ENCODE measurements at places on chromosomes 2 and 18.

- no peak for DNase-seq
These were observed 42.1 kb upstream of the MRPL19 start for GRCh38 chr2:75604484-75604883.

DNA sequence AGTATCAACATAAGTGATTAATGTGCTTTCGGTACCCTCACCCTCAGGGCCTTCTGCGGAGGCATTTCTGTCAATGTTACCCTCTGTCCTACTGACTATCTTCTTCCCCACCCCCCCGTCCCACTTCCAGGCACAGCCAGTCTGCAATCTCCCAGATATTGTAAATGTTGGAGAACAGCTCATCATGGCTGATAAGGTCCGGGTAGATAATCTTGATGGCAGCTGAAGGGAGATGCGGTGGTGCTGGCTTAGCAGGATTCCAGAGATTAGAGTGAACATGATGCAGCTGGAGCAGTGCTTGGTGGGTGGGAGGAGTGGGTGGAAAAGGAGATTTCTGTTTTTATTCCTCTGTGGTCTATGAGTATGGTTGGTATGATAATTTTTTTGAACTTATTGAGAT is 15.5 kb downstream of the GTF2A1L start:
- no peak for DNase-seq

DNA sequence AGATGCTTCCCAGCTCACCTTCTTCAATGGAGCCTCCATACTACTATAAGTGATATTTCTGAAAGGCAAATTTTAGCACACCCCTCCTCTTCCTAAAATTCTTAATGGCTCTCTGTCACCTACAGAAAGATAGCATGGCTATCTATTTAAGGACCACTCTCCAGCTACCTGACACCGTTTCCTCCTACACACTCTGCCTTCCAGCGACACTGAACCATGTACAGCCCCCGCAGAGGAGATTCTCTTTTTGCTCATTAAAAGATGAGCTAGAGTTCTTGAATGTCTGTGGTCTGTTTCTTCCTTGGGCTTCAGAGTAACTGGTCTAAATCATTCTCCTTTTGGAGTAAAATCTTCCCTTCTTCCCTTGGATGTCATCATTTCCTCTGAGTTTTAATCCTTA is 38.4 kb upstream of the GAREM1 start:
- no peak for DNase-seq

DNA sequence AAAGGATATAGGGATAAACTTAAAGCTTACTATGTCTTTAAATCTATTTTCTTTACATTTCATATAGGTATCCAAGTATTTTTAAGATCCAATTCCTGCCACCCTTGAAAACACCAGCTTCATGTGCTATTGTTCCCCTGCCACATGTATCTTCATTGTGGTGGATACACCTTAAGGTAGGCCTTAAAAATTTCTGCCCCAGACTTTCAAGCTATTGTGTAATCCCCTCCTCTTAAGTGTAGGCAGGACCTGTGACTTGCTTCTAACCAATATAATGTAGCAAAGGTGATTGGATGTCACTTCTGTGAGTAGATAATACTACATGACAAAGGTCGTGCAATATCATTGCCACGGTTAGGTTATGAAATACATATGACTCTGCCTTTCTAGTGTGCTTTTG is 119.5 kb downstream of the RAD51AP2 start:
- no peak for DNase-seq

DNA sequence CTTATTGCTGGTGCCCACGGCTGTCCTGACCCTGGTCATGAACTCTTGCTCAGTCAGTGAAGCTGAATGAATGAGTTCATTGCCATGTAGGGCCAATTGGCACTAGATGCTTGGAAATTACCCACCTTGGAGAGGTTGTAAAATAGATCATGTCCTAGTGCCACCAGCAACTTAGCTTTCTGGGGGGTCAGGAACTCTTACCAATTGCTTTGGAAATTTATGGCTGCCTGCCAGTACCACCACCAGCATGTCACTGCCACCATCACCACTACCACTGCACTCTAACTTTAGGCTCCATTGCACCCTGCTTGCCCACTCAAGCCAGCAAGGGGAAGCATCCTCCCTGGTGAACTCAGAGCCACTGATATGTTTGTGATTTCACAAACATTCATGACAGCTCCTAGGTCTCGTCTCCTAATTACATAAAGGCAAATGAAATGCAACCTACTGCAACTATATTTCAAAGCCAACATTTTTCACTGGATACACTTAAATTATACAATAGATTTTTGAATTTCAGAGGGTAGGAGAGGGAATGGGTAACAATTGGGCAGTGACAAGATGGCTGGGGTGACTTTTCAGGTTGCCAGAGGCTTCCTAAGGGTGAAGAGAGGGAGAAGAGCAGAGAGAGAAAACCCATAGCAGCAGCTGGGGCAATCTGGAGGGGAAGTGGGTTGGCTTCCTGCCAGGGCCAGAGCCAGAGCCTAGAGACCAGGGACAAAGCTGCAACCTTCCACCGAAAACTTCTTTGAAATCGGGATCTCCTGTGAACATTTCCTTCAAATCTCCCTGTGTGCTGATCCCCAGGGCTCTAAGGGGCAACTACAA is 3.5 kb upstream of the EMILIN1 start:
- DNase-seq: peak; percentile 55

- no peak for DNase-seq
These were observed 104.9 kb downstream of the IRS1 start for GRCh38 chr2:226694586-226695284.

DNA sequence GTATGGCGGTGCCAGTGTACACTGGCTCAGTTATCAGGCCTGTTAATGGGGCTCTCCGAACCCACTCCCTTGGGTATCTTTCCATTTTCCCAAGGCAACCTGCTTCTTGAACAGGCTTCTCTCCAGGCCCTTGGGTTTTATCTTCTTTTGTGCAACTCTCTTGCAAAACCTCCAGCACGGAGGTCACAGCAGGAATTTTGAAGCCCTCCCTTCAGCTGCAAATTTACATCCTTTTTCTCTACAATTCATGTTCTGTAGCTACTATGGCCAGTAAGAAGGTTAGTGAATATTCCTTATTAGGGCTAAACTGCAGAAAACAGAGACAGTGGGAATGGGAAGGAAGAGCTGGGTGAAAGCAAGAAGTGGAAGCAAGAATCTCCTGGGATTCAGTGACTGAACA is 10.4 kb upstream of the NPAS2 start:
- no peak for DNase-seq

GRCh38 chr2:42233976-42234441 is 64.9 kb downstream of the EML4 start:
- DNase-seq: no peak

- DNase-seq: no peak
These were observed 15.8 kb downstream of the GKN2 start for GRCh38 chr2:68936889-68937288.

- no peak for DNase-seq
These were observed 850.6 kb upstream of the CHAC2 start for GRCh38 chr2:52916981-52917380.

- DNase-seq: peak; percentile 36
These were observed 2.8 kb downstream of the TMEM169 start for GRCh38 chr2:216084547-216084946.

DNA sequence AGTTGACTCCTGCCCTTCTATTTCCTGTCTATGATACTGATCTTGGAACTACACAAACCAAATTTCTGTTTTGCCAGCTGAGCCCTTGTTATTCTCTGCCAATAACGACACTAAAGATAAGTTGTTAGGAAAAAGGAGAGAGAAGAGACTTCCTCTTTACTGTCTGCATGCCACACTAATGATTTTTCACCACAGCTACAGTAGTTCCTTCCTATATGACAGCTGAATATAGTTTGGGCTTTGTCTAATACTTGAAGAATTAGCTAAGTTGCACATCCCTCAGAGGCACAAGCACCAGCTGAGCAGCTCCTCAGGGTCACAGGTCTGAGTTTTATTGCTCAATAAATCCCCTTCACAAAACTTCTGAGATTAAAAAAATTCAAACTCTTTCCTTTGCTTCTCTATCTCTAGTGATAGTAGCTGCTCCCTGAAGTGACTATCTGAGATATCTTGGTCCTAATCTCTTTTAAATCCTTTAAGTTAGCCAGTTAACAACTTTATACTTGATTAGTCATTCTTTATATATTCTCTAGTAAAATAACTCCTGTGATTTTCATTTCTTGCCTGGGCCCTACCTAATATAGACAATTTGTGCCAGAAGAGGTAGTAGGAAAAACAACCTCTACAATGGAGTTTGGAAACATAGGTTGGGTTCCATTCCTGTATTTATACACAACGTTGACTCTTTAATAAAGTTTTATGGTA is 253.0 kb upstream of the CNTNAP5 start:
- DNase-seq: no peak

DNA sequence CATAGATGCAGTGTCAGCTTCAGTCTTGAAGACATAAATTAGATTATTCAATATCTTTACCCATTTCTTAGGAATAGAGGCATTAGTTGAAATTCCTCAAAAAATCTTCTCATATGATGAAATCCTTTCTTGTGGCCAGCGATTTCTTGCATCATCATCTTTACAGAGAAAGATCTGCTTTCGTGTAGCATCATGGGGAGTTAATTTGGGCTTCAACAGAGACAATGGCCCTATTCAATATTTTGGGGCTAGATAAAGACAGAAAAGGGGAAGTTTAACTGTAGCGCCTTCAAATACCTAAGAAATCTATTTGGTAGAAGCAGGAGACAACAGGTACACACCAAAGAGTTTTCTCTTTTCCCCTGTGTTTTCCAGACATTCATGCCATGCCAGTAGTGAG is 73.8 kb downstream of the TGFA start:
- no peak for DNase-seq

DNA sequence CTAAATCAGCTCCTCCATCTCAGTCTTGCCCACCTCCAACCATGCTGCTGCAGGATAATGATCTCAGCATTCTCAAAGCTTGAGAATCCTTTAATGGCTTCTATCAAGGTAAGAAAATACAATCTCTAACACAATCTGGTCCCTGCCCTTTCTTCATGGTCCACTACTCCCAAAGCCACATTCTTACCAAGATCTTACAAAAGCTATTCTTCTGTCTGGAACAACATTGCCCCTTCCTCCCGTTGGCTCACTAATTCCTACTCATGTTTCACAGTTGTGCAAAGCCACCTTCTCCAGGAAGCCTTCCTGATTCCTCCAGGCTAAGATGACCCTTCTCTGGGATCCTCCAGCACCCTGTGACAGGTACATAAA is 5.9 kb upstream of the SFXN5 start:
- no peak for DNase-seq

GRCh38 chr2:112480530-112481049 is 1.4 kb upstream of the TTL start:
- peak; percentile 31 for DNase-seq

DNA sequence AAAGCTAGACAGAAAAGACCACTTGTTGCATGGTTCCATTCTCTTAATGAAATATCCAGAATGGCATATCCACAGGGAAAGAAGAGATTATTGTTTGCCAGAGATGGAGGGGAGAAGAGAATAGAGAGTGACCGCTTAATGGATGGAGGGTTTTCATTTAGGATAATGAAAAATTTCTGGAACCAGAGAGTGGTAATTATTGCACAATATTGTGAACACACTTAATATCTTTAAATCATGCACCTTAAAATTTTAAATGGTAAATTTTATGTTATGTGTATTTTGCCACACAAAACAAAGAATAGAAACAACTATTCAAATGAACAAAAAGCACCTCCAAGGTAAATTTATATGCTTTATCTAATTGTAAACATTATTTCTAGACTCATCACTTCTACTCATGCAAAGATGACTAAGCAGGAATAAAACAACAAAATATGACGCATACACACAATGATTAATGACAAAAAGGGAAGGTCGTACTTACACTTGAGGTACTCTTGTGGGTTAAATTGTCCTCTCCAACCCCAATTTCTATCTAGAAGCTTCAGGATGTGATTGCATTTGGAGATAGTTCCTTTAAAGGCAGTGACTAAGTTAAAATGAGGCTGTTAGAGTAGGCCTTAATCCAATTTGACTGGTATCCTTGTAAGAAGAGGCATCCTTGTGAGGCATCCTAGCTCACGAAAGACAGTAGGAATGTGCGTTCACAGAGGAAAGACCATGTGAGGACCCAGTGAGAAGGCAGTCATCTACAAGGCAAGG is 18.7 kb upstream of the DHRS9 start:
- no peak for DNase-seq

DNA sequence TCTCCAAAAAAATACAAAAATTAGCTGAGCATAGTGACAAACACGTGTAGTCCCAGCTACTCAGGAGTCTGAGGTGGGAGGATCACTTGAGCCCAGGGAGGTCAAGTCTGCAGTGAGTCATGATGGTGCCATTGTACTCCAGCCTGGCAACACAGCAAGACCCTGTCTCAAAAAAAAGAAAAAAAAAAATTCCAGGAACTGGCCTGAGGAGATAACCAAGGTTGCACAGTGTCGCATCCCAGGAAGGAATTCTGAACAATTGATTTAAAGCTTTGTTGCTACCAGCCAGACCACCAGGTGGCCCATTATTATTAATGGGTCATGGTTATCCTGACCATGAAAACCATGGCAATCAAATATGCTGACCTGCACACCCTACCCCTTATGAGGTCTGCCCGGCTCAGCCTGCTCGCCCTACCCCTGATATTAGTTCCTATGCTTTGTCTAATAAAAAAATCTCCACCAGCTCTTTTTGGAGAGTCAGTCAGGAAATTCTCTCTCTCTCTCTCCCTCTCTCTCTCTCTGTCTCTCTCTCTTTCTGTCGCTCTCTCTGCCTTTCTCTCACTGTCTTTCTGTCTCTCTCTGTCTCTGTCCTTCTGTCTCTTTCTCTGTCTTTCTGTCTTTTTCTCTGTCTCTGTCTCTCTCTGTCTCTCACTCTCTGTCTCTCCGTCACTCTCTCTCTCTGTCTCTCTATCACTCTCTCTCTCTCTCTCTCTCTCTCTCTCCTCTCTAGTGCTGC is 73.7 kb downstream of the NCAPH start:
- no peak for DNase-seq

DNA sequence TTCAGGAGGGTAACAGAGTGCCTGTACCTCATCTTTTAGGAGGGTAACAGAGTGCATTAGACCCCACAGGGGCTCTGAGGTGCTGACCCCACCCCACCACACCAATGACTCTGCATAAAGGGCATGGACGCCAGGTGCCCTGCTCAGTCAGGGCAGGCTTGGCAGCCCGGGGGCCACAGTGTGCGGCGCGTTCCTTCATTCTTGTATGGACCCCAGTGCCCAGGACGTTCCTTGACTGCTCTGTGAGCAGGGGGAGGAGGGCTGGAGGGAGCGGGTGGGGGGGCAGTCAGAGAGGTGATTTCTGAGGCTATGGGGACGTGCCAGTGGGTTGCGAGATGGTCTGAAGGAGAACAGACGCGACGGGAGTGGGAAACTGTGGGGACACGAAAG is 168.7 kb upstream of the NCK2 start:
- DNase-seq: no peak

GRCh38 chr2:137846993-137847392 is 117.3 kb upstream of the HNMT start:
- no peak for DNase-seq

GRCh38 chr2:234953116-234954031 is 1.6 kb downstream of the SH3BP4 start:
- DNase-seq: no peak

GRCh38 chr2:165924946-165925345 is 28.6 kb downstream of the TTC21B start:
- no peak for DNase-seq

GRCh38 chr2:220000080-220000479 is 372.6 kb downstream of the SLC4A3 start:
- DNase-seq: no peak
